T-helper 2 cell (primary cell): ENCODE measurements at places on chromosomes 11 and 22.

DNA sequence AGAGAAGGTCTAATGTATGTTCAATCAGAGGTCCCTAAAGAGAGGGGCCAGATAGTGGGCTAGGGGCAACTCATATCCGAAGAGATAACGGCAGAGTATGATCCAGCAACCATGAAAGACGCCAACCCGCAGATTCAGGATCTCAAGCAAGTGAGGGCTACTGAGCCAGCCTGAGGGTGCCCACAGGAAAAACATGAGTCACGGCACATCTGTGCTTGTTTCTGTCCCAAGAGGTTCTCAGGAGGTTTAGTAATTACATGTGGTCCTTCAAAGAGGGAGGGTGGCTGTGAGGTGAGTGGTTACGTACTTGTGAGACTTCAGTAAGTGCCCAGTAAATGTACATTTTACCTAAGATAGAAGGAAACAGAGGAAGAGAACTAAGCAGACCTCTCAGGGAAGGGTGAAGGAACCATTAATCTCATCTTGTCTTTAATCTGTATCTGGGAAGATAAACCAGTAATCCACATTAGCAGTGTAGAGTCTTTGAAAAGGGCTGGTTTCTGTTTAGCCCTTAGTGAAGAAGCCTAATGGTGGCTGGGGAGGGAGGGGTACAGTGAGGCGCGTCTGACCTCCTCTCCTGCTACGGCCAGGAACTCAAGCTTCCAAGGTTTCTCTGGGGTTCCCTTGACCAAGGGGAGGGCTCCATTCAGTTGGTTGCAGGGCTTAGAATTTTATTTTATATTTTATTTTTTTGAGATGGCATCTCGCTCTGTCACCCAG, 10.2 kb downstream of the SIRT3 start:
- no peak for DNase-seq

DNA sequence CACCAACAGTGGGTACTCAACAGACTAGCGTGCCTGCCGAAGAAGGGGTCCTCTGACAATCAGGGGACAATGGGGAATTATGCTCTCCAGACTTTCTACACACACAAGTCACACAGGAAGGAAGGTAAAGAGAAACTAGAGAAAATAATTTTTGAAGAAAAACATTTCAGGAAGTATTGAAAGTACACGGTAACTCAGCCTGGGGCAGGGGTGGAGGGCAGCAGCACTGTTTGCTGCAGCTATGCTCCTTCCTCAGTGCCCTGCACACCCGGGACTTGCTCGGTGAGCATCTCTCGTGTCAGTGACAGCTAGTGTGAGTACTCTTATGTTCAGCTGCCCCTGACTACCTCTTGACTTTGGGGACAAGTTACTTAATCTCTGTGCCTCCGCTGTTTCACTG, 18.0 kb upstream of the APOA1 start:
- no peak for DNase-seq

- no peak for DNase-seq
Observed at GRCh38 chr11:7485186-7486097, at the start of gene OLFML1. Gene OLFML1, plus strand, starts transcription at chr11:7485506. Its CDS starts 370 bp downstream, at chr11:7485876.

DNA sequence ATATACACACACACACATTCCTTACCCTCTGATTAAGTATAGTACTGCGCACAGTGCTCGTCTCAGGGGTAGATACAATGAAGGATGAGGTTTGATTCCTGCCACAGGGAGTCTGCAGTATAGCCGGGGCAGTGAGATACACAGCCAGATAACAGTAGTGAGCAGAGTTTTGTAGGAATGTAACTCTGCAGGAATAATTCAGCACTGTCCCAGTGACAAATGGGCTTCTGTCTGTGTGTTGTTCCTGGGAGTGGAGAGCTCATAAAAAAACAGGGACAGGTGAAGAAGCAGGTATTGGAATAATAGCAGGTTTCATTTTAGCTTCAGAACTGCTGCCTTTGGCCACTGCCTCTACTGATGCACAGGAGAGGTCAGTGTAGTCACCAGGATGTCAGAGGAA, 85.3 kb upstream of the OR9Q1 start:
- DNase-seq, result no peak

DNA sequence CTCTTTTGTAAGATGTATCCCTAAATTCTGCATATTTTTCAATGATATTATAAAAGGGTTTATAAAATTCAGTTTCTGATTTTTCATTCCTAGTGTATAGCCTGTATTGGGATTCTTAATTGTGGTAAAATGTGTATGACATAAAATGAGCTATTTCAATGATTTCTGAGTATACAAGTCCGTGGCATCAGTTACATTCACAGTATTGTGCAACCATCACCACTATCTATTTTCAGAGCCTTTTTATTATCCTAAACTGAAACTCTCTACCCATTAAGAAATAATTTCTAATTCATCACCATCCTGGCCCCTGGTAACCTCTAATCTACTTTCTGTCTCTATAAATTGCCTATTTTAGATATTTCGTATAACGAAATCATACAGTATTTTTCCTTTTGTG, 39.8 kb downstream of the EIF3F start:
- DNase-seq, result no peak

GRCh38 chr11:121281698-121282097, 10.9 kb upstream of the SC5D start:
- no peak for DNase-seq

- peak; percentile 76 for DNase-seq
Observed at GRCh38 chr11:102495161-102496042, 35.1 kb downstream of the MMP7 start.

DNA sequence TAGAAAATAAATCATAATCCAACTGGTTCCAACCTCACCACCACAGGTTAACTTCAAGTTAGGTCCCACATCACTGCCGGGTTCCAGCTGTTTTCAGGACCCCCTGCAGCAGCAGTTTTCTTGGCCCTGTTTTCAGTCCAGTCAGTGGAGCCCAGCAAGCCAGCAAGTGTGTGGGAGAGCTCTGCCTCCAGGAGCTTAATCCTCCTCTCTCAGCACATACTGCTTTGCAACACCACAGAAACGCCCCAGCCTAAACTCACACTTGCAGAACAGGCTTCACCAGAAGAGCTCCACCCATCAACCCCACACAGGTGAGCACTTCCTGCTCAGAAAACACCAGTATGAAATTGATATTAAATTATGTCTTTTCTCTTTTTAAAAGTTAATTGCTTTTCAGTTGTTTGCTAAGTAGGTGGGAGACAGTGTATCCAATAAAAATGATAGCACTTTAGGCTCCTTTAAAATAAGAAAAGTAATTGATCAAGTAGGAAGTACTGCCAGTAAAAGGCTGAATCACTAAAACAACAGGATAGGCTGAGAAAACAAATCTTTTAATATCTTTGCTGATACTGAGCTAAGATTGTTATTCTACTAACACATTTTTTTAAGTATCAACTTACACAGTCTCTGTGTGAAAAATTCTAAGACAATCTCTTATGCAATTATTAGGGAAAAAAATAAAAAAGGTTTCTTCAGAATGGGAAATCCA, 81.5 kb upstream of the TP53AIP1 start:
- peak; percentile 22 for DNase-seq

- DNase-seq, result no peak
Observed at GRCh38 chr11:59728913-59729312, 15.3 kb upstream of the OR10V1 start.

GRCh38 chr11:1876361-1877063, 15.2 kb downstream of the PRR33 start:
- no peak for DNase-seq

DNA sequence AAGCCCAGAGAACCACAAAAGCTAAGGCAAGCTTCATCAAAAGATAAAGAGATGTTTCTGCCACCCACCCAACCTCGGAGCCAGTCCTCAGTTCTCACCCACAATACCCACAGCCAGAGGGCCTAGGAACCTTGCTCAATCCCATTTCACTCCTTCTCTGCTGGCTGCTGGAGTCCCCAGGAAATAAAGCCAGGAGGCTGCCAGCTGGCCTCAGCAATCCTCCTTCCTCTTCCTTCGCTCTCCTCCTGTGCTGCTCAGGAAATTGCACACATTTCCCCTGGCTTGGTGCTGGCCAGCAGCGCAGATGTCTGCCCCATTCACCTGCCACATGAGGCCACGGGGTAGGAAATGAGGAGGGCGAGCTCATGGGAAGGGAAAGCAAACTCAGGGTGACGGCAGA, 91.8 kb upstream of the LDLRAD3 start:
- DNase-seq, result no peak

GRCh38 chr11:47130543-47130942, 46.1 kb downstream of the ARFGAP2 start:
- no peak for DNase-seq
